ENCODE measurements at places on chromosomes 2 and 18.

DNA sequence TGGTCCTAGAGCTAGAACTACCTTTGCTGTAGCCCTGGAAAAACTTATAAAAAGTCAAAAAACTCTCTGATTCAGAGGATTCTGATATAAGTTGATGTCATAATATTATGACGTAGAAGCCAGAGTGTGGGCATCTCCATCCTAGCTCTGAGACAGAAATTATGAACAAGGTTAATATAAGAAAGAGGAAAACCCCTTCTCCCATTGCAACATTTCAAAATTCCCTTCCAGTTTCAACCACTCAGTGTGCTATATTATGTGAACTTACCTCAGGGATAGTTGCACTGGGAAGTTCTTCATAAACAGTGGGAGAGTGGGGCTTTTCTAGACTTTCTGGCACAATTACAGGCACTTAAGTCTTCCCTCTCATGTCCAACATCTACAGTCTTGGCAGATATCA is 171.6 kb downstream of the PIK3C3 start:
- DNase-seq = no peak

- no peak for DNase-seq
Measured at GRCh38 chr18:45638544-45638943, 23.3 kb downstream of the SLC14A2 start.

DNA sequence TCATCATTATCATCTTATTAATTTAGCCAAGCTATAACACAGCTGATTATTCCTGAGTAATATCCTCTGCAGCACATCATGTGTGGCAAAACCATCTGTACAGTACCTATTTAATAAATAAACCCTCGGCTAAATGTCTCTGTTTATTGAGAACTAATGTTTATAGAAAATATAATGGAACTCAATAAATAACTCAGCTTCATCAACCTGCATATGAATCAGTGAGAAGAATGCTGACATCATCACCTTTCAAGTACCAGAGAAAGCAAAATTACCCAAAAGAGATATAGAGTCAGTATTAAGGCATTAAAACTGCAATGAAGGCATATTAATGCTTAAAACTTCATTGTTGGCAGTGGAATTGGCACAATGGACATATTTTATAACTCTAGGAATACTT is 558.3 kb downstream of the PLCL1 start:
- DNase-seq = no peak

- DNase-seq = no peak
Measured at GRCh38 chr2:2456721-2457120, 125.6 kb upstream of the MYT1L start.

GRCh38 chr18:14964406-14964805 is 216.4 kb downstream of the ANKRD30B start:
- DNase-seq = no peak

- DNase-seq = no peak
Measured at GRCh38 chr18:74266161-74266560, 25.6 kb downstream of the CYB5A start.

All from stimulated activated CD8-positive, alpha-beta memory T cell treated with anti-CD3 and anti-CD28 coated beads, Interleukin-7, amount 100 ng/mL, for 24 hours (primary cell).